ENCODE measurements at places on chromosomes 1 and 21.

DNA sequence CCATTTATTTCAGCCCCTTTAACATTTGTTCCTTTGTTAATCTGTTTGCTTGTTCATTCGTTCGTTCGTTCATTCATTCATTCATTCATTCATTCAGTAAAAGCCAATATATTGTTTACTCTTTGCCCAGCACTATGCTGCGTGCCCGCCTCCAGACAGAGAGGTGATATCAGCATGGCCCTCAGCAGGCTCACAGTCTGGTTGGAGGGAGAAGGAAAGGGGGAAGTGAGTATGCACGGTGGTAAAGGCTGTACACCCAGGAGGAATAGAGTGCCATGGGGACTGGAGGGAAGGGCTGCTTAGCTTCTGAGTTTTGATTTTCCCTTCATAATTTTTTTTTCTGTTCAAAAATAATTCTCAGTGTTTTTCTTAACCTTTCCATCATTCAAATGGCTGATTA lies 144.7 kb downstream of the NOS1AP start:
- no peak for DNase-seq

GRCh38 chr21:43702785-43703034 lies 16.2 kb upstream of the PDXK start:
- no peak for DNase-seq

DNA sequence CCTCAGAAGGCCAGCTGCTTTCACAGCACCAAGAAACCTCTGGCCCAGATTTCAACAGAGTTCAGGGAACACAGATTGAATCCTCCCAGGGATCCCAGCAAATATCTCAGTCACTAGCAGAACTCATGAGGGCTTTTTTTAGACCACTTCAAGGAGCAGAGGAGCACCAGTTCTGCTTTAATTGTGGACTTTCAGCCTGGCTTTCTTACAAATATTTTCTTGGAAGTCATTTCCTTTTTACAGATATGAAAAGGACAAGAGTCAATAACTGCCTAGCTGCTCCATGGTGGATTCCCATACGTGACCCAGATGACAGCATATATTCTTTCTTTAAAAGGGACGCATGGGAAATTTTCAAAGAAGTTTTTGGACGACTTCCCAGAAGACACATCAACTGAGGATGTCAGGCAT lies 6.4 kb upstream of the LRRC8B start:
- DNase-seq, result no peak

DNA sequence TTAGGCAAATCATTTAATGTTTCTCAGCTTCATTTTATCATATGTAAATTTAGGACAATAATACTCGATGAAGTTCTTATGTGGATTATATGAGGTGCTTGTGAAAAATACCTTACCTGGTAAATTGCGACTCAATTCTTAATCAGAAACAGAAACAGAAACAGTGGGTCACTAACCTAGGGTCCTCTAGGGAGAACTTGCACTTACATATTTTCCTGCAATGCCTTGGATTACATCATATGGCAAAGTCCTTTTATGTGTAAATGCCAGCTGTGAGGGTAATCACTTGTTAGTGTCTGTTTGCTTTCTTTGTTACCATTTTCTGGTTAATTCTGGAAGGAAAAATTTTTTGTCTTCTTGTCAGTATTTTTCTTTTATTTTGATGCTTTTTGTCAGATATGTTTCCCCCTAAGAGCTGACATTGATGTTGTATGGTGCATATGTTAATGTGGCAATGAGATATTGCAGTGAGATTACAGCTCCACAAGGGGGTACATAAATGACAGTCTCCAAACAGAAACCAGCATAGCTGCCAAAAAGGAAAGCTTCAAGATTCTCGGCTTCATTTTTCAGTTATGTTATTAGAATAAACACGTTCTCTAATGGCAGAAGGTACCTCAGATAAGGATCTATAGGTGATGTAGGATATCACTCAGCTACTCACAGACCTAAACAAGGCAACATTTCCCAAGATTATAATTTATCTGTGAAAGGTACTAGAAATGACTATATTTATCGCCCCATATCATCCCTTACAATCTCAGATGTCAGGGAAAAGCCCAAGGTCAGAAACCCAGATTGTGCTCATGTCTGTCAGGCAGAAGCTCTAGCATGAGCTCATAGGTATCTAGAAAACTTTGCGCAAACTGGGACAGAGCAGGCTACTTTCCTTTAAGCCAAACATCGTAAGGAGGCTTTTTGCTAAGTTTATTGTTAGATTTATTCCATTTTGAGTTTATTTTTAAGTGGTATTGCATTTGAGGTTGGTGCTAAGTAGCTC lies 119.9 kb downstream of the FASLG start:
- no peak for DNase-seq

DNA sequence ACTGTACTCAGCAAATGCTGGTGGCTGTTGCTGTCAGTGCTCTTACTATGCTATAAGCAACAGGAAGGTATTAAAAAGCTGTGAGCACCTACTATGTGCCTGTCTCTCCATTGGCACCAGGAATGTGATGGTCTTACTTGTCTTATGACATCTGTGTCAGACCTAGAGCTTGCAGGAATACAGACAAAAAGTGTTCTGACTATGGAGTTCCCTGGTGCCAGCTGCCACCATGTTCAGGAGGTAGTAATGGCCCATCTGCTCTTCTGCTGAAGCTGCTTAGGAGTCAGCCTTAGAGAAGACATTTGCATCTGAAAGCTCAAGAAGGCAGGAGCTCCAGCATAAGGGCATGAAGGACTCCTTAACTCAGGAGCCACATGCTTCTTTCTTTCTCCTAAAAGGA lies 52.3 kb downstream of the MAB21L3 start:
- no peak for DNase-seq

- no peak for DNase-seq
Measured at GRCh38 chr21:37199057-37199924, 67.8 kb downstream of the VPS26C start.

- DNase-seq, result peak; percentile 97
Measured at GRCh38 chr1:154405747-154406571, 816 bp downstream of the IL6R start.

DNA sequence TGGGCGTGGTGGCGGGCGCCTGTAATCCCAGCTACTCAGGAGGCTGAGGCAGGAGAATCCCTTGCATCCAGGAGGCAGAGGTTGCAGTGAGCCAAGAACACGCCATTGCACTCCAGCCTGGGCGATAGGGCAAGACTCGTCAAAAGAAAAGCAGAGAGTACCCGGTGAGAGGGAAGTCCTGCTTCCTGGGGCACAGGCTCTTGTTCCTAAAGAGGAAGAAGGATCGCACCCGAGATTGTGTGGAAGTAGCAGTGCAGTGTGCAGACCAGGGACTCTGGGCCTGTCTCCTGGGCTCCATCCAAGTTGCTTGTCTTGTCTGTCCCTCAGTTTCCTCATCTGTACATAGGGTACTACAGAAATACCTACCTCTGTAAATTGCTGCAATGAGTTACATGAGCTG lies 29.6 kb downstream of the NBPF3 start:
- DNase-seq, result no peak

- DNase-seq, result no peak
Measured at GRCh38 chr1:247294282-247294681, 37.4 kb downstream of the ZNF496 start.

- DNase-seq, result no peak
Measured at GRCh38 chr1:8031176-8031785, 5.2 kb upstream of the ERRFI1 start.

- DNase-seq, result no peak
Measured at GRCh38 chr1:207990876-207991582, 80.1 kb upstream of the CD34 start.

GRCh38 chr1:29521811-29522580 lies 285.7 kb downstream of the PTPRU start:
- no peak for DNase-seq

GRCh38 chr1:99327357-99327756 lies 63.1 kb downstream of the PLPPR4 start:
- DNase-seq, result no peak

GRCh38 chr21:31732597-31733550 lies 956 bp upstream of the SCAF4 start:
- no peak for DNase-seq

DNA sequence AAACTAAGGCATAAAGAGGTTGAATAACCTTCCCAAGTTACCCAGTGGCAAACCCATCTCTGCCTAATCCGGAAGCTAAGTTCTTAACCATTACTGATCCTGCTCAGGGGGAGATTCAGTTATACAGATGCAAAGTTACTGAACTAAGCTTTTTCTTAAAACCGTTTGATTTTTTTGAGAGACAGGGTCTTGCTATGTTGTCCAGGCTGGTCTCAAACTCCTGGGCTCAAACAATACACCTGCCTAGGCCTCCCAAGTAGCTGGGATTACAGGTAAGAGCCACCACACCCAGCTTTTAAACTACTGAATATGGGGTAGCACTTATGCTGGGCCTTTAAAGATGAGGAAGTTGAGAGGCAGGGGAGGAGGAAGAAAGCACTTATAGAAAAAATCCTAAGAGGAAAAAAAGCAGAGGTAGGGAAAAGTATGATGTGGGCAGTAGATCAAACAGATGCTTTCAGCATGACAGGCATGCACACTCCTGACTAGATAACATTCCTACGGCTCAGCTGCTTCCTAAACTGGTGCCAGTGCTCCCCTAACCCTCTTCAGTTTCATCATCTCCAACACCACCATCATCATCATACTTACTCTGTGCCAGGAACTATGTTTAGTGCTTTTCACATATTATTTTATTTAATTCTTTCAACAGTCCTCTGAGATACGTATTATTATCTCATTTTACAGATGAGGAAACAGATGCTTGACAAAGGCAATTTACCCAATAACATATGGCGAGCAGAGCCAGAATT lies 5.8 kb downstream of the PAFAH2 start:
- DNase-seq, result no peak

DNA sequence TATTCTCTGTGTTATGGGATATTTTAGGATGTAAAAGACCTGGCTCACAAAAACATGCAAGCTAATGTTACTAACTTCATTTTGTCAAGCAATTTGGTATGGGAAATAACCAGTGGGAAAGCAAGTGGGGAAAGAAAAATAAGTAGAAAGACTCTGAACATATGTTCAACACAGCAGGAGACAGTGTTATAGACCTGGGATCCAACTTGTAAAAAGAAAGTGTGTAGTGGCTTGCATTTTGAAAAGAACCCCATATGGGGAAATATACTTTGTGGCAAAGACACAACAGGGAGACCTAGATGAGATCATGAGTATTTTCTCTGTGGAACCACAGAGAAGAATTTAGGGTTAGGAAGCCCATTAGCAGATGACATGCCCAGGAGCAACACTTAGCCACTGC lies 212.7 kb upstream of the NRIP1 start:
- DNase-seq, result no peak

DNA sequence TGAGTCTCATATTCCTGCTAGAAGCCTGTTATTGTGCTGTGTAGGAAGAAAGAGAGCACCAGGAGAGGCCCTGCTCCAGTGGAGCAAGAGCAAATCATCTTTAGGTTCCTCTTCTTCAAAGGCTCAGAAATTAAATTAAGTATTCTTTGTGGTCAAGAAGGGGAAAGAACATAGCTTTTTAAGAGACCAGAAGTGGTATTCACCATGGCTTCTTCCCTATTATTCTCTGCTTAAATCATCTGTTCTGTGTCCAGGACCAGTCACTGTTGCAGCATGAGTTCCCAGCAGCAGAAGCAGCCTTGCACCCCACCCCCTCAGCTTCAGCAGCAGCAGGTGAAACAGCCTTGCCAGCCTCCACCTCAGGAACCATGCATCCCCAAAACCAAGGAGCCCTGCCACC lies 1.1 kb downstream of the SPRR1B start:
- no peak for DNase-seq

GRCh38 chr1:167752219-167752985 lies 30.6 kb downstream of the MPZL1 start:
- DNase-seq, result no peak

DNA sequence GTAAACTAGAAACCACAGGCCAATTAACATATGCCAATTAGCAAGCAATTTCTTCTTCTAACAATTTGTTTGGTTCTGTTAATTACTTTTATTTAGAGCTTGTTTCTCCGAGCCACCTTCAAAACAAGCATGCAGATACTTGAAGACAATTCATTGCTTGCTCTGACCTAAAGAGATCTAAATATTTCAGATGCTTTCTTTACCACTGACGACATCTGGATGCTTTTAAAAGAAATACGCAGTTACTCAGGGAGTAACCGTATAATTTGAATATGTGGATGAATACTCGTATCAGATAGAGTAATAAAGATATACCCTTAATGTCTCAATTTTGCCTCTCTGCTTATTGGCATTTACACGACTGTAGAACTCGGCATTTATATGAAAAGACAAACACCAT lies 390.0 kb downstream of the DISC1 start:
- DNase-seq, result no peak

- DNase-seq, result no peak
Measured at GRCh38 chr1:64896551-64896950, 69.8 kb downstream of the JAK1 start.

DNA sequence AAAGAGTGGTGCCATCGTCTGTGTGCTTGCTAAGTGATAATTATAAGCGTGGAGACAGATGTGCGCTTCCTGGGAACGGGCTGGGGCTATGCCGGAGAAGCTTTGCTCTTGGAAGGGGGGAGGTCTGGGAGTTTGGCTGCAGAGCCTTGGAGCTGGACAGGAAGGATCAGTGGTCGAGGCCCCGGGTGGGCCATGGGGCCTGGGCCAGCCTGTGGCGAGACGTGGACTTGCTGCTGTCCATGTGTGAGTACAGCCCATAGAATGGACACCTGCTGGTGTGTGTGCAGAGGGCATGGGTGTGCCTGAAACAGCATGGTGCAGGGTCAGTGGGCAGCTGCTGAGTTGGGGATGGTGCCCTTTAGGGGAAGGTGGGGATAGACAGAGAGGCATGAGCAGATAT lies 121.3 kb downstream of the PCBP3 start:
- no peak for DNase-seq

DNA sequence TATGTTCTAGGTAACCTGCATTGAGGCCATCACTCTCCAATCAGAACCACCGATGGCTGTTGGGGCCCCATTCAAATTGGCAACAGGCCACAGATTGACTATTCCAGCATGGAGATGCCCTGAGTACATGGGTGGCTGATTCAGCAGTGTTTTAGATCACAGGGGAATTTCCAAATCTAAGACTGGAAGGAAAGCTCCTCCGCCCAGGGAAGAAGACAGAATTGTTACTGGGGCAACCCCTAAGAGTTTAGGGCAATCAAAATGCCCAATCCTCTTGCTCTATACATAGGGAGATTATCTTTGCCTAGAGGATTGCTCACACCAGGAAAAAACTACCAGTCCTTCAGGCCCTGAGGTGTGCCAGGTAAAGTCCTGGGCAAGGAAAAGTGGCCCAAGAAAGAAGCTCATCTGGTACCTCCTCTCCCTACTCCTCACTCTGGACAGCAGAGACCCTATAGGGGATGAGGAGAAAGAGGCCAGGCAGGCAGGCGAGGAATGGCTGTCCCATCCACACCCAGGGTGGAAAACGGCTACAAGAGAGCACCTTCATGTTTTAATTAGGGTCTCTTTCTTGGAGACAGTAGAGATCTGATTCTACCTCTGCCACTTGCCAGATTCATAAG lies 5.8 kb downstream of the S100A8 start:
- no peak for DNase-seq

DNA sequence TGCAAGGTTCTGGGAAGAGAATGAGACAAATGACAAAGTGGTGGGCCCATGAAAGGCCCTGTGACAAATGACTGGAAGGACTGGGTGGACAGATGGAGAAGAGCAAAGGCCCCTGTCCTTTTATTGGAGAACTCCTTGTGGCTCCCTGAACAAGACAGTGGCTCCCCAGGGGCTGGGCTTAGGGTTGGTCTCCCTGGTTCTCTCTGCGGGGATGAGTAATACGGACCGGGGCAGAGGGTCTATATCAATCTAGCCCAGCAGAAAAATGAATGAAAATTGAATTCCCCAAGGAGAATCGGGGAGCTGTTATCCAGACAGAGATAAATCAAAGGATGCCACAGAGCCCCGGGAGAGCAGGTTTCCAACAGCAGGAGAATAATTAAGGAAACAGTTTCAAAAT lies 5.2 kb upstream of the LHX4 start:
- peak; percentile 28 for DNase-seq

GRCh38 chr1:215285013-215285800 lies 202.7 kb downstream of the KCNK2 start:
- no peak for DNase-seq

All from lower leg skin (tissue), 4 donors.